ENCODE measurements at places on chromosomes 7 and 10.

GRCh38 chr10:90917238-90917967 lies 3.5 kb downstream of the ANKRD1 start:
- DNase-seq: no peak

DNA sequence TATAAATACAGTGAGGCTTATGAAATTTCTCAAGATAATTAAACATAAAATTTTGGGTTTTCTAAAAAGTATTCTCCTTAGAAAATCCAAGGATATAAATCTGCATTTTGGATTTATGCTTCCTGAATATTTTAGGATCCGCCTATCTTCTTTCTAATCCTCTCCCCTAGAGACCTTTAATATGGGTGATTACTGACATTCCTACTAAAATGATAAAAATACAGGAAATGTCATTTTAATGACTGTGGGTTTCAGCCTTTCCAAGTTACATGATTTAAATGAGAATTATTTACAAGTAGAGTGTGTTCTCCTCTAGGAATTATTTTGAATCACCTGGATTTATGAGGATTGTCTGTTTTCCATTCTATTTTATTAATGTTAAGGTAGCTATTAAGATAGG lies 150.4 kb downstream of the C7orf25 start:
- no peak for DNase-seq

DNA sequence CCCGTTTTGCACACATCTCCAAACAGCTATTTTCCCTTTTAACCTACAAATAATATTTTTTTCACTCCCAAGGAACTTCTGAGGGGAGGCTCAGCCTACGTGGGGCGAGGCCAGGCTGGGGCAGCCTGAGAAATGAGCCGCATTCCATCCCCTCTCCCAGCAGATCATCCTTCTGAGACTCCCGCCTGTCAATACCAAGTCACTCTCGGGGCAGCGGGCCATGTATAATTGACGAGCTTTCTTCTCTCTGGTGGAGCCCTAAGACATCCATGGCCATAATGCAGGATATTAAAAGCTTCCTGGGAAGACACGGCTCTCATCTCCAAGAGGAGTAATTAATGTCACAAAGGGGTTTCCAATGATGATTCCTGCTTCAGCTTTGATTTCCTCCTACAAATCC lies 37.8 kb upstream of the CHST15 start:
- DNase-seq: no peak

GRCh38 chr7:33420311-33420940 lies 291.1 kb downstream of the BBS9 start:
- DNase-seq: no peak

DNA sequence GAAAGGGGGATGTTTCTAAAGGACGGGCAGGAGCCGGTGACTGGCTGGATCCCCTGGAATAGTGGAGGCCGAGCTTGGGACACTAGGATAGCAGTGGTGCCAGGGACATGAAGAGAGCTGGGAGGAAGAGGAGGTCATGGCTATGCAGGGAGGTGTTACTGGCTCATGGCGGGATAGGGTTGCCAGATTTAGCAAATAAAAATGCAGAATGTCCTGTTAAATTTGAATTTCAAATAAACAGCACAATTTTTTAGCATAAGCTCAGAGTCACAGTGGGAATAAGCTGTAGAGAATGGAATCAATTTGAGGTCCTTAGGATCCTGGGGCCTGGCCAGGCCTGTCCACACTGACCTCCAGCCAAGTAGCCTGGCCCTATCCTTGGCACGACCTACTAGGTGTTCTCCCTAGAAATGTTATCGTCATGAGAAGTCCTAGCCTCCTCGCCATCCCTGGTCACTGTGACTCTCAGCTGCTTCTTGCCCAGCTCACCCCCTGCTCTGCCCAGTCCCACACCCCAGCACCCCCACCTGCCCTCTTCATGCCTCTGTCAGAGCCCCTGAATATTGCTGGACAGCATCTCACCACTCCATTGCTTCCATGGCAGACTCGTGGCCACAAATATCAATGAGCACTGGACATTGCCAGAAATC lies 7.6 kb upstream of the KCP start:
- no peak for DNase-seq

DNA sequence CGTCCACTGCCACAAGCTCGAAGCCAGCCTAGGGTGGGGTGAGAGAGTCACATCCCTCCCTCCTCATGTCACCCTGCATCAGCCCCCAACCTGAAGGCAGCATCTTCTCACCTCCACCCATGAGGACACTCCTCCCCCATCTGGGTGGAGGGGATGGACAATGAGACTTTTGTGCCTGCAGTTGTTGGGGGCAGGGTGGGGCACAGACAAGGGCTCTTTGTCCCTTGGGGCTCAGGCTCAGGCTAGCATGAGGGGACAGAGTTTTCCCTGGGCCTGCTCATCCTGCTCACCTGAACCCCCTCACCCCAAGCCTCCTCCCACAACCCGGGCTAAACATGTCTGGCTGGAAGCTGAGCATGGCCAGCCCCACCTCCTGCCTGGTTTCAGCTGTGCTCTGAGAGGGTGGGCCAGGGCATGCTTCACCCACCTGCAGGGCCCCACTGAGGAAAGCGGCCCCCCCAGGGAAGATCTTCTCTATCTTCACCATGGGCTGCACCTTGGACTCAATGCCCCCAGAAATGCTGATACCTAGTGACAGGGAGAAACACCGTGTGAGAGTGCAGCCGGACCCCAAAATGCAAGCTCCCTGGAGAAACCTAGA lies 9.3 kb downstream of the LZTS2 start:
- DNase-seq: no peak

GRCh38 chr7:134366481-134366880 lies 49.8 kb upstream of the SLC35B4 start:
- no peak for DNase-seq

GRCh38 chr10:93580828-93581227 lies 14.4 kb downstream of the FFAR4 start:
- peak; percentile 21 for DNase-seq

DNA sequence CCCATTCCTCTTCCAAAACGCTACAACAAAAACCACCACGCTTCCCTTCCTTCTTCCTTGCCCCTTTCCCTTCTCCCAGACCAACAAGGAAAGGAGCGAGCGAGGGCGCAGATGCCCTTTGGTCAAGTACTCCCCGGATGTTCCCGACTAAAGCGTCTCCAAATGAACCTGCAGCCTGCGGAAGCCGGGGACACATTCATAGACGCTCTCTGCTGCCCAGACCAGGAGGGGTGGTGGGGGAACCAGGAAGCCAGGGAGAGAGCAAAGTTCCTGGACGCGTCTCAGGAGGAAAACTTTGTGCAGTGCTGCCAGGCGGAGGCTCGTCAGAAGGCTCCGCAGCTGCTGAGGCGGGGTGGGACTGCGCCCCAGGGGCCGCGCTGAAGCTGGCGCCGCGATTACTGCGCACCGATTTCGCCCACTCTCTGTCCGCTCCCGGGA lies 754 bp downstream of the SEMA3D start:
- peak; percentile 49 for DNase-seq

GRCh38 chr7:107742678-107743566 lies 1.0 kb upstream of the CBLL1 start:
- peak; percentile 53 for DNase-seq

DNA sequence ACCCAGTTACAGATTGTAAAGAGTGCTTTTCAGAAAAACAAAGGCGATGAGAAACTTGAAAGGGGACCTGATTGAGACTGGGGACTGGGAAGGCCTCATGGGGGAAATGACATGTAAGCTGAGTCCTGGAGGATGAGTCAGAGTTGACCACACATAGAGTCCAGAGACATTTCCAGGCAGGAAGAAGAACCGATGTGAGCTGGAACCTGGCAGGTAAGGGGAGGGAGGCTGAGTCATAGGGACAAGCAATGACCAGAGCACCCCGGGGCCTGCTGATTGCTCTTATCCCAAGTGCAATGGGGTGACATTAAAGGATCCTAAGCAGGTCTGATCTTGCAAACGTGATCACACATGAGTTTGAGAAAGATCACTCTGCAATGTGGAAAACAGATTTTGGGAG lies 11.7 kb downstream of the TLL2 start:
- no peak for DNase-seq

- peak; percentile 88 for DNase-seq
Observed at GRCh38 chr7:28093623-28094232, 86.9 kb downstream of the JAZF1 start.

DNA sequence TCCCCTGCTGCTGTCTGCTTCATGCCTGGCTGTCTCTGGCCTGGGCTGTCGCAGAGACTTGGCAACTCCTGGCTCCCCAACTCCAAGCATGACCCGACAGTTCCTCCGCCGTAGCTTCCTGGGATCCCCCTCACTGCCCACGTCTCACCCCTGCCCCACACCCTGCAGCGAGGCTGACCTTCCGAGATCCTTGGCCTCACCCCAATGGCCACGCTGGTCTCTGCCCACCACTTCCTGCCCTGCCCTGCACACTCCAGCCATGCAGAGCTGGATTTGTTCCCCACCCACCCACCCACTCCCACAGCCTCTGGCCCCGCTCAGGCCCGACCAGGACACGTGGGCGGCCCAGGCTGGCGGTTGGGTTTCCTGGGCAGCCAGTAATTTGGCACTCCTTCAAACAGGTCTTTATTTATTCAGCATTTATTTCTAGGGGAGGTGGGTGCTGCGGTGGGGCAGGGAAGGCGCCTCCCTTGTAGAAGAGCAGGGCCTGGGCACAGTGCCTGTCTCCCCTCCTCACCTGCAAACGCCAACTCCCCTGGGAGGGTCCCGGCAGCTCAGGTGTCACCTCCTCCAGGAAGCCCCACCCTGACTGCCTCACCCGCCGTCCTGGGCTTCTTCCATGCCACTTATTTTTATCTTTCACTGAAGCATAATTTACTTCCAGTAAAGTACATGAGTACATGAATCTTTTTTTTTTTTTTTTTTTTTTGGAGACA lies 25.5 kb downstream of the GTF2IRD1 start:
- no peak for DNase-seq

All from endothelial cell (in vitro differentiated cells).